Stimulated activated CD8-positive, alpha-beta memory T cell treated with anti-CD3 and anti-CD28 coated beads, Interleukin-4, amount 100 ng/mL, for 24 hours (primary cell): ENCODE measurements at places on chromosomes 16 and 17.
A peak's percentile ranks its signal among the peaks of the same experiment; 100 is the strongest.

DNA sequence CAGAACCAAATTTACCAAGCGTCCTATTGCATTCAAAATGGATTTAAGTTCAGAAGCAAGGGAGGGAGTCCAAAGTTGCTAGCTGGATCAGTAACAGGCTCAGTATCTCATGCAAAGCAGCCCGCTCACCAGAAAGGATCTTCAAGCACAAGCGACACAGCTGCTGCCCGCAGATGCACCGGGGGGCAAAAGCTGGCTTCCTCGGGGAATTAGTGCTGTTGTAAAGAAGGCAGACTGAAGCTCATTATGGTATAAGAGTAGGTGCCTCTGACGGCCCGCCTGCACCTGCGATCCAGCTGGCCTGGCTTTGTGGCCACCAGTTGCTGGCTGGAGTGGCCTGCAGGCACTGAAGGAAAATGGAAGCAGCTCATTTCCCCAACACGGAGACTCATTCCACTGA is 128.4 kb upstream of the RCVRN start:
- DNase-seq: no peak

- DNase-seq: no peak
Observed at GRCh38 chr17:78081551-78081950, 47.0 kb downstream of the TMC6 start.

GRCh38 chr17:74446551-74447500 is 14.9 kb downstream of the GPRC5C start:
- DNase-seq: peak; percentile 55

DNA sequence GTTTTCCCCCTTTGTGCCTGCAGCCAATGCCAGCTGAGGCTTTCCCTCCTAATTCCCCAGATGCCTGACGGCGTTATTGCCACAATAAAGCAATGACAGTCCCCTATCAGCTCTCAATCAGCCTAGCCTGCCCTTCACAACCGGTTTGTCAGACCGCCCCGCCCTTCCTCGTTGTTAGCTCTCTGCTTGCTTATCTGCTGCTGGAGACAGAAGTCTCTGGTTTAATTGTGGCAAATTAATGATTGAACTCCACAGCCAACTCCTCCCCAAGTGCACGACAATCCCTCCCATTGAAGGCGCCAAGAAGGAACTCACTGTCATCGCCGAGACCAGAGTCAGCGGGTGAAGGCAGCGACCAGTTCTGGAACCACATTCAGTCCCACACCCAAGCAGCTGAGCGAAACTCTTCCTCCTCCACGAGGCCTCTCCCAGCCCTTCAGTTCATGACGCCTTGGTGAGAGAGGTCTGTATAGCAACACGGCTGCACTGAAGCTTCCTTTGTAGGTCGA is 474.4 kb downstream of the SLC39A11 start:
- no peak for DNase-seq

GRCh38 chr17:74561586-74561985 is 5.7 kb downstream of the CD300H start:
- no peak for DNase-seq

- DNase-seq: peak; percentile 16
Observed at GRCh38 chr16:88570691-88571092, 489 bp downstream of the ZC3H18 start.

- DNase-seq: peak; percentile 56
Observed at GRCh38 chr17:63998050-63998720, at the start of gene PRR29. Gene PRR29 (plus strand): TSS chr17:63998351. CDS start chr17:63998365, 14 bp downstream.

DNA sequence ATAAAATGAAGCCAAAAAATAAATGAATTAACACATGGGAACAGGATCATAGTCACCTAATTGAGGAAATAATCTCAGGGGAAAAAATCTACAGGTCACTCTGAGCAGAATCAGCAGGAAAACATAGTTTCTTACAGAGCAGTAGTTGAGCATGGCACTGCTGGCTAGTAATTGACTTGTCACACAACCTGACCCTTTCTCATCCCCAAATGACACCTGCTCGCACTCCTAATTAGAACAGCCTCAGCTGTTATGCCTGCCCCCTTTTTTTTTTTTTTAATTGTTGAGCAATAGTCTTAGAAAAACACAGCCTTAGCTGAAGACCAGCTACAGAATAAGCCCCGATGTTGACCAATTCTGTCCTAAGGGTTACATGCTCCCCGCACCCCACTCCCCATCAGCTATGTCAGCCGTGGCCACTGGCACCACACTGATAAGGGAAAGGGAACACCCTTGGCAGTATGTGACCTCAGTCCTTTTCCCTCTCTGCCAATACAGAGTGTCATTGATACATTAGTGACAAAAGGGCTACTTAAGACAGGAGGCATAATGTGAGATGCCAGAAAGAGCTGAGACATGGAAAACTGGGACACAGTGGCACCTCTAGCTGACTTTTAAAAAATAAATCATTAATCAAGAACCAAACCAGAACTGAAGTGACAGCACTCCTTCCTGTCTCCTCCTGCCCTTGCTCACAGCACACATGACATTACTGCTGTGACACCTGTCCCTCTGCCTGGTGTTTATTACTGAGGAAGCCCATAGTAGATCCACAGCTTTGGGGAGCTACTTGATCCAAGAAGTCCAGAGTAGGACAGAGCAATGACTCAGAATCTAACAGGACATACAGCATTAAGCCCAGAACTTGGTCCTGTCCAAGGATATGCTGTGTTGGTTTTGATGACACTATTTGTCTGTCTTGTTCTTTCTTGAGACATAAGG is 41.7 kb downstream of the WDR59 start:
- no peak for DNase-seq

DNA sequence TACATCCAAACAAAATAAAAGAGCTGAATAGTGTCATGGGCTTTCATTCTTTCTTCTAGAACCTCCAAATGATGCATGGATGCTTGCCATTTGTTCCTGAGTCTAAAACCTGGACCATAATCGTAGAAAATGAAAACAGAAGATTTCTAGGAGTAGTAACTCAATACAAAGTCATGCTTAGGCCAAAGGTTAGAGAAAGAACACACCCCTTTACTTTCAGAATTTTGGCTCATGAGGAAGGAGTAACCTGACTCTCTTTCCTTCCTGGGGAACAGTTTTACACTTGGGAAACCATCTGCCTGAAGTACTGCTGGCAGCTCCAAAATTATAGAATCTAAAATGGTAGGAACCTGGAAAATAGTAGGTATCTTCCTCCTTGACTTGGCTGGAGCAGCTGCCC is 137.2 kb downstream of the SNX11 start:
- DNase-seq: no peak

- DNase-seq: no peak
Observed at GRCh38 chr16:681746-682427, 1.7 kb downstream of the STUB1 start.

DNA sequence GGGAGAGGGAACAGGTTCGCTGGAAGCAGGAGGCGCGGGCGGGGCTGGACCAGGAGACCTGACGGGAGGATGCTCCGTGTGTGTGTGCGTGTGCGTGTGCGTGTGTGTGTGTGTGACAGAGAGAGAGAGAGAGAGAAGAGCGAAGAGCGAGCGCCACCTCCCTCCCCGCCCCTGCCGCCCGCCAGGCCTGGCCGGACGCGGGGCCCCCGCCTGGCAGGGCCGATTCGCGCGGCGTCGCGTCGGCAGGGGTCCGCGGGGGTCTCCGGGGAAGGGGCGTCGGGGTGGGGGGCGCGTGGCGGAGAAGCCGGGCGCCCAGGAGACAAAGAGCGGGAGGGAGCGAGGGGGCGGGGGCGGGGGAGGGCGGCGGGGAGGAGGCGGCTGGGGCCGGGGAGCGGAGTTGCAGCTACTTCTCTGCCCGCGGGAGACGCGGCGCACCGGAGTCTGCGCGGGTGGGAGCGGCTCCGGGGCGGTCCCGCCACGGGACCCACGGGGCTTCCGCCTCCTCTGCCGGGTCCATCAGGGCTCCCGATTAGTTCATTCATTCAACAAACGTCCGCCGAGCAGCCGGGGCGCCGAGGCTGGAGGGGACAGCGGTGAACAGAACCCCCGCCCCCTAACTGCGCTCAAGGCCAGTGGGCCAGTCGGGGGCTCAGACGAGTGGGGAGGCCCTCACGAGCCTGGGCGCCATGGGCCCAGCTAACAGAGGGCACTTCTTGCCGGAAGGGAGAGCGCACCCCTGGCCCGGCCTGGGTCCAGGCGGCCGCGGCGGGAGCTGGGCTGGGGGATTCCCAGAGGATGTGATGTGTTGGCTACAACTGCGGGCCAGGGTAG is at the start of gene SAMD14:
Gene SAMD14, minus strand, starts transcription at position 433 of the 831 bp plus-strand sequence. CDS start 5,201 bp downstream, outside the sequence.
- DNase-seq: no peak

DNA sequence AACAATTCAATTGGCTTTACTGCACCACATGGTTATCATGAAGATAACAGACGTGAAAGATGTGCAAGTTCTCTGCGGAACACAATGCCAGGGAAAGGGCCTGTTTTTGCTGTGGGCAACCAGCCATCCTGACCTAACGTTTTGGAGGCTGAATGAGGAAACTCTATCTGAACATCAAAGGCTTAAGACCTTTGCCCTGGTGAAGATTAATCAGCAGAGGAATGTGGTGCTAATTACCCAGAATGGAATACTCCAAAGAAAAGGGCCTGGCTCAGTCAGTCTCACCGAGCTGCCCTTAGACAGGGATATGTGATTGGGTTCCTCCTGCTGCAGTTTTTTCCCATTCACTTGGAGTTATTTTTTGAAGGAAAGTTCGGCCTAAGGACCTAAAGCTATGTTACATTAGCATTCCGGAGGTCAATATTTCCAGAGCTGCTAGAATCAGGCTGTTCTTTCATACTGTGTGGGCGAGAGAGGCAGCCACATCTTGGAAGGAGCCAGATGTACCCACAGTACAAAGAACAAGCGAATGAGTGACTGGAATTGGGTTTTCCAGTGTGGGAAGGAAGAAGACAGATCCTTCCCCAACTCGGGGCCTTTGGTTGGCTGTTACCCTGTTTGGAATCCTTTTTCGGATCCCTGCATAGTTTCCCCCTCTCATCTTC is 15.5 kb downstream of the ASIC2 start:
- no peak for DNase-seq

DNA sequence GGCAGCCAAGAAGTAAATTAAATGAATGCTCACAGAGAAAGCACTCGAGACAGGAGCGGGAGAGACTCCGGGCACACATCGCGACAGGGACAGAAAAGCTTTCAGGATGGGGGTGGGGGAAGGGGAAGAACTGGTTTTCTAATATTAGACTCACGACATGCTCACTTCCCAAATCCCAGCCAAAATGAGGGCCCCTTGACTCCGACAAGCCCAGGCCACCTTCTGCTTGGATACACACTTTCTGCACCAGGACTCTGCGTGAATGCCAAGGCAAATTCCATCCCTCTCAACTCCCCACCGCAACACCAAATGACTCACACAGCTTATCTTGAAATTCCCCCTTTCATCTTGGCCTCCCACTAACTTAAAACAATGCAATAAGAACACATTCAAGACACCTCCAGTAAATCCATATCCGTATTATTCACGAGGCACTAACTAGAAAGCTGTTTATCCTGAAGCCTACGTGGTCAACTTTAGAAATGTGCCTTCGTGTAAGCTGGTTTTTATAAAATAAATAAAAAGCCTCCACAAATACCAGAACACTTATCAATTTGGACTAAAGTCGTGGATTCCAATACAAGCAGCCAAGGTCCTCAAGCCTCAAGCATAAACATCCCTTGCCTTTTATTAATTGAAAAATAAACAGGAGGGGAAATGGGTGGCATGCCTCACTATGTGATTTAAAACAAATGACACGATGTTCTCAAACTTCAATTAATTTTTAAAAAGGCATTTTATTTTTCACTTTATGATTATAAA is 46.1 kb downstream of the NXN start:
- DNase-seq: no peak

DNA sequence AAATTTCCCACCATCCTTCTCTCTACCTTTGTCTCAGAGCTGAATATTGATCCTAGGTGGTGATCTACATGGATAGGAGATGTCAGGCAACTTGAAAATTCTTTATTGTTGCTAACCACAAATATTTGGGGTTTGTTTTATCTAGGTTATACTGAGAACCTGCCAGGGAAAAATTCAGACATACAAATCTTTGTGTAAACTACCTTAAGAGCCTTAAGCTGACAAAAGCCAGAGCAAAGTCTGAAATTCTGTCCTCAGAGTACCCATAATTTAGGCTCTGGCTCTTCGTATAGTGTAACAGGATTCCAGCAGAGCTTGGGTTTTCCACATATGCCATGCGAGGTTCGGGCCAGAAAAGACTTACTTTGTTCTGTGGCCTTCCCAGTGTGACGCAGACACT is 406.7 kb upstream of the MAF start:
- no peak for DNase-seq

GRCh38 chr17:36869856-36870719 is 67.2 kb upstream of the LHX1 start:
- DNase-seq: no peak

GRCh38 chr17:44969144-44969780 is 1.2 kb upstream of the C1QL1 start:
- no peak for DNase-seq

DNA sequence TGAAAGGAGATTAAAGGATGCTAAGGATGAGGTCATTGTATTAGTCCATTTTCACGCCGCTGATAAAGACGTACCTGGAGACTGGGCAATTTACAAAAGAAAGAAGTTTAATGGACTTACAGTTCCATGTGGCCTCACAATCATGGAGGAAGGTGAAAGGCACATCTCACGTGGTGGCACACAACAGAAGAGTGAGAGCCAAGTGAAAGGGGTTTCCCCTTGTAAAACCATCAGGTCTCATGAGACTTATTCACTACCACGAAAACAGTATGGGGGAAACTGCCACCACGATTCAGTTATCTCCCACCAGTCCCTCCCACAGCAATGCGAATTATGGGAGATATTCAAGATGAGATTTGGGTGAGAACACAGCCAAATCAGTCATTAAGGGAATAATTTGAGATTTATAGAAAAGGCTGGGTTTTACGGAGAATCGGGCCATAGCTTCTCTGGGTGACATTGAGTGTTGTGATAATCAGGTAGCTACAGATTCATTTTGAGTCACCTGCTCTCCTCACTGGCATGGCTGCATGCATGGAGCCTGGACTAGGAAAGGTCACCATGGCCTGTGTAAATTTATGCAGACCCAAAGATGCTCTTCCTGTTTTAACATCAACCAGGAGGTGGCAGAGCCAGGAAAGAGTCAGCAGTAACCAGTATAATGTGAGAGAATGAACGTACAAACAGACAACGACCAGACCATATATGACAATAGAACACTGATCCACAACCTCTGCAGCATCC is 40.5 kb upstream of the DYNLRB2 start:
- DNase-seq: no peak

DNA sequence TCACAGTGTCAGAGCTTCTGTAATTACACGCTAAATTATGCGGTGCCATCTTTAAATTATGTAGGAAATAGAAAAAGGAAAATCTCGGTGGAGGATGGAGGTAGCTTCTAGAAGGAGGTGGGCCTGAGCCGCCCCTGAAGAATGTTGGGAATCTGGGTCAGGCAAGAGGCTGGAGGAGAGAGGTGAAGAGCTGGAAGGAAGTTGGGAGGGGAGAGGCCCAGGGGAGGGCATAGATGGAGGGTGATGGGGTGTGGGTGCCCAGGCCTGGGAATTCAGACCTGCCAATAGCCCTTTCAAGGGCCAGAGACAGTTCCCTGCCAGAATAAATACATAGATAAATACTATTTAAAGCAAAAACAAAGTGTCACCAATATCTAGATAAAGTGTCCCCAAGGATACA is 415.0 kb upstream of the HSBP1 start:
- no peak for DNase-seq

- no peak for DNase-seq
Observed at GRCh38 chr16:9134306-9134705, 42.9 kb downstream of the HAPSTR1 start.
